G401 (cell line): ENCODE measurements at places on chromosomes 12 and 14.

DNA sequence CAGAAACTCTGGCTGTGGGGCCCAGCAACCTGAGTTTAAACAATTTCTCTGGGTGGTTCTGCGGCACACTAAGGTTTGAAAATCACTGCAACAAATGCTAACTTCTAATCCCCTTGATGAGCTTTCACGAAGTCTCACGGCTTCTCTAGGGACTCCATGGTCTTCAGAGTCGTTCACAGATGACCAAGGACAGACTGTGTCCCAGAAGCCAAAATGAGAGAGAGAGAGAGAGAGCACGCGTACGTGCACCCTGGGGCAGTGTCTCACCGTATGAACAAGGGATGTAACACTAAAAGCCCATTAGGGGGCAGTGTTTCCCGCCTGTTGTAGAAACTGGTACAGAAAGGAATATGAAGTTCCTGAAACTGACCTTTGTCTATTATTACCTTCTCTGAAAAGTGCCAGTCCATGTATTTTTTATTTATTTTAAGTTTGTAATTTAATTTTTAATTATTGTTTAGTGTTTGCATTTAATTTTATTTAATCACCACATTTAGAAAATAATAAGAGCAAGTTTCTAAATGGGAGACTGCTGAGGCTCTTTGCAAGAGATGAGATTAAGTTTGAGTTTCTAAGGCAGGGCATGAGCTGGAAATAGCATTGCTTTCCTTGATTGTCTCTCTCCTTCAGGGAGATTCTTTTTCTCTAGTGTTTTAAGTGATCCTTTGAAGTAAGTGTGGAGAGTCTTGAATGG is 3.4 kb downstream of the APOLD1 start:
- peak; percentile 87 for DNase-seq

DNA sequence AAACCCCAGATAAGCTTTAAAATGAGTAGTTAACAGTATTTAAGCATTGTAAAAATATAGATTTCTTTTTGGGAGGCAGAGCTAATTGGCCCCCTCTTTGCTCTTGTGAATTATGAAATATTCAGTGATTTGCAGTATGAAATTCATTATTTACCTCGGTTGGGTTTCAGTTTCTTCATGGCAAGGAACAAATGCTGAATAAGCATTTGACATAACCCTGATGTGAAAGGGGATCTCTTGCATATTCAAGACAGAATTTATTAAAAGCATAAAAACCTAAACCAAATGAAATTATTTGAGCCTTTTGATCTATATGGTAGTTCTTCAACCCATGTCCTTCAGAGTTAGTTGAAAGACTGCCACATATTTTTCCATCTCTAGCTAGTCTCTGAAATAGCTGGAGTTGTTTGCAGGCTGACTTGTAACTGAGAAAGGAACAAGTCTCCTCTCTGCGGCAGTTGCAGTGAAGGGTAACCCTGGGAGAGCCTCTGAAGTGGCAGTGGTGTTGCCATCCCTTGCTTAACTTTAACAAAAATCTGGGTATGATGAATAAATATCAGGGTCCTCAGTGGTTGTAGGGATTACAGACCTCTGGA is 690 bp downstream of the AKAP6 start:
- DNase-seq = peak; percentile 70

DNA sequence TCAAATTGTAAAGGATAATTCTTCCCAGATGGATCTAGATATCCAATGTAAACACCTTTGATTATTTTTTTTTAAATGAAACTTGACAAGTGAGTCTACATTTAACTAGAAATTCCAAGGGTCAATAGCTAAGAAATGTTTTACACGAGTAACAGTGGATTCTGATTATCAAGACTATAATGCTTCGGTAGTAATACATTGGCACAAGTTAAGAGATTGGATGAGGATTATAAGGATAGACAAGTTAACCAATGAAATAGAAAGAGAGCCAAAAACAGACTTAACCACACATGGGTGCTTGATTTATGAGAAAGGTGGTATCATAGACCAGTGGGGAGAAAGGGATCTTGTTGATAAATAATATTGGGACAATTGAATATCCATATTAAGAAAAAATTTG is 40.3 kb upstream of the PCED1B start:
- DNase-seq = no peak

DNA sequence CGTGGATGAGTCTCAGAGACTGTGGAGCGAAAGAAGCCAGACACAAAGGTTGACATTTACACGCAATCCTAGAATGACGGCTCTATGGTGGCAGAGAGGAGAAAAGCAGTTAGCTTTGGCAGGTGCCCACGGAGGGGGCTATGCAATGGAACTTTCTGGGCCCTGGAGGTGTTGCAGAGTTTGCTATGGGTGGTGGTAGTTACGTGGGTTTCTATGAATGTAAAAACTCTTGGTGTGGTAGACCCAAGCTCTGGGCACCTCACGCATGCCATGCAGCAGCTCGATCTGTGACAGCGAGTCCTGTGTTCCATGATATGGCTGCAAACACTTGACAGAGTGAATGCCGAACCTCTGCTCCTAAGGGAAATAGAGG is 5.0 kb upstream of the INF2 start:
- no peak for DNase-seq

DNA sequence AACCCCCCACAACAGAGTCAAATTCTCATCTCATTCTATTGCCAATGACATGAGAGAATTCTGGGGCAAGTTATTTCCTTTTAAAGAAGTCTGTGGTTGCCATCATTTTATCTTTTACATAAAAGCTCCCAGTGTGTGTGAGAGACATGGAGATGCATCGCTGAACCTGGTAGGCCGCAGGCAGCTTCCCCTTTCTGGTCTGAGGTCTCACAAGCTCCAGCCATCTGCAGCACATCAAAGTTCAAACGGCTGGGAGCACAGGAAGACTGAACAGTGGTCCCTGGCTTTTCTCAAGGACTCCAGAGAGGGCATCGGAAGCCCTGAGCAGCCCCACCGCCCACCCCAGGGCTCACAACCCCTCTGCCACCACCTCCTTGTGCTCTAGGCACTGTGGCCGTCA is 141.7 kb downstream of the RIMBP2 start:
- no peak for DNase-seq

DNA sequence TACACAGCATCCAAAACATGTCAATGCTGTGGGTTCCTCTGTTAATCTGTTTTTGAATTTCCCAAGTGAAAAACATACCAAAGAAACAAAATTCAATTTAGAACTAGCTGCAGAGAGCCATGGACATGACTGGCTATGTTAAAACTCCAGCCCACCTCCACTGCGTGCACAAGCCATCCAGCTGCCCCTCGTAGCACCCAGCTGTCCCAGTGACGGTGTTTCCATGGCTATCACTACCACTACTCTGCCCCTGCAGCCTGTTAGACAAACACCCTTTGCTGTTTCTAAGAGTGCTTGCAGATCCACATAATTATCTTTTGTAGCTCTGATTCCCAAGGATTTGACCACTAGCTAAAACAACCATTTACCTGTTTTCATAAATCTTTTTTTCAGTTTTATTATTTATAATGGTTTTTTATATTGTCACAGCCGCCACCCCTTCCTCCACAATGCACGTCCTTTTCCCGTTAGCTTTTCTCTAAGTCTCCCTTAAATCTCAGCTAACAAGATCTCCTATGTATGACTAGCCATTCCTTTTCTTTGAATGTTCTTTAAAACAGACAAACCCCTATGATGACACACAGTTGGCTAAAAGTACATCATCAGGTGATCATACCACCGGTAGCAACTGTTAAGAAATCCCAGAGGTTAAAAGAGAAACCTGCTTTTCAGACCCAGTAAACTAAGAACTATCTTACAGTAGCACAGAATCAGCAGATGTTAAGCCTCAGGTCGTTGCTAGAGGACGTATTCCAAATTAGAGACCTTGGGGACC is 37.8 kb upstream of the NAA30 start:
- no peak for DNase-seq

DNA sequence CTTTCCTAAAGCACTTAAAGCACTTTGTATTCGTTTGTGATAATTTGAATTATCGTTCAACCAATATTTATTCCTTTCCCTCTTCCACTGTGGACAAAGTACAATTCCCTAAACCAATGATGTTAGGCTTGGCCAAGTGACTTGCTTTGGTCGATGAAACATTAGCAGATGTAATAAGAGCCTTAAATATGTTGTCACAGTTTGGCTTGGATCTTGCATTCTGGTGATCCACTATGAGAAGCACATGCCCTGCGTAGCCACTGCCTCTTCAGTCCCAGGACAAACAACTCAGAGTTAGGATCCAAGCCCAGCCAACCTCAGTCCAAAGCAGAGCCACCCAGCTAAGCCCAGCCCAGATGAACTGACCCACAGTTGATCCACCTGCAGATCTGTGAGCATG is 8.4 kb upstream of the C12orf75 start:
- DNase-seq = no peak

- no peak for DNase-seq
Measured at GRCh38 chr12:131021154-131021541, 67.4 kb downstream of the ADGRD1 start.
